Nephron progenitor cell (in vitro differentiated cells): ENCODE measurements at places on chromosomes 12 and 14.

GRCh38 chr14:33999771-34000291 is 49.0 kb upstream of the EGLN3 start:
- no peak for DNase-seq

DNA sequence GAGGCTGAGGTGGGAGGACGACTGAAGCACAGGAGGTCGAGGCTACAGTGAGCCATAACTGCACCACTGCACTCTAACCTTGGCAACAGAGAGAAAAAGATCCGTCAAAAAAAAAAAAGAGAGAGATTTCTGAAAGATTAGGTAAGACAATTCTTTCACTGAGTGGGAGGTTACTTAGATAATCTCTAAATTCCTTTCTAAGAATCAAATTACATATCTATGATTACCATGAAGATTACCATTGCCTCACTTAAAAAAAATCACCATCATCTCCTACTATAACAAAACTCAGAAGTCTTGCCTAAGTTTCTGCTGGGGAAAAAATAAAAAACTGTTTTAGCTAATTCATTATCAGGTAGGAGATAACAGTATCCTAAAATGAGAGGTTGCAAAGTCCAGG is 366.7 kb downstream of the DUSP6 start:
- no peak for DNase-seq

DNA sequence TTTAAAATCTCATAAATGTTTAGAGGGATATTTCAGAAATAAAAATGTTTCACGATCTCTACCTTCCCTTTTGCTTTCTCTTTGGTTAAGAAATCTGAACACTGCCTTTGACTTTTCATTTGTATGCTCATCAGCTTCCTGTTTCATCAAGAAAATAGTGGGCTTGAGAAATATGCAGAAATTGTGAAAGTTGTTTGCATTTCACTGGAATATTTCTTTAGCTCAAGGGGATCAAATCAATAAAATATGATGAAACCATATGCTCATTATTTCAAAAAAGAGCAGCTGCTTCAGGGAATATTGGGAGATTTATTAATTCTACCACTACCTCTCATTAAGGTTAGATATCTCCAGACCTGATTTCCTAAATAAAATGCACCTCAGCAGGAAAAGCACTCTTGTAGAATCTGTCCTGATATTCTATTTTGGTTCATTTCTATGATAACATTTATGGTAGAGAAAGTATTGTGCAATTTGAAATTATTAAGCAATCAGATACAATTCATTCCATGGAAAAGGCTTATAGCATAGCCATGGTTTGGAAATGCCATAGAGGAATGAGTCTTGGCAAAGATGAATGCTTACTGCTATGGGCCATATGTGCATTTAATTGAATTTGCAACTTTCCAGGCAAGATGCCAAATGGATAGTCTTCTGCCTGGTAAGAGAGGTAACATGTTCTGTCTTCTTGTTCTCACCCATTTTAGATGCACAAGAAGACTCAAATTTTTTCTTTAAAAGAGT is 212.6 kb upstream of the SLC16A7 start:
- no peak for DNase-seq

DNA sequence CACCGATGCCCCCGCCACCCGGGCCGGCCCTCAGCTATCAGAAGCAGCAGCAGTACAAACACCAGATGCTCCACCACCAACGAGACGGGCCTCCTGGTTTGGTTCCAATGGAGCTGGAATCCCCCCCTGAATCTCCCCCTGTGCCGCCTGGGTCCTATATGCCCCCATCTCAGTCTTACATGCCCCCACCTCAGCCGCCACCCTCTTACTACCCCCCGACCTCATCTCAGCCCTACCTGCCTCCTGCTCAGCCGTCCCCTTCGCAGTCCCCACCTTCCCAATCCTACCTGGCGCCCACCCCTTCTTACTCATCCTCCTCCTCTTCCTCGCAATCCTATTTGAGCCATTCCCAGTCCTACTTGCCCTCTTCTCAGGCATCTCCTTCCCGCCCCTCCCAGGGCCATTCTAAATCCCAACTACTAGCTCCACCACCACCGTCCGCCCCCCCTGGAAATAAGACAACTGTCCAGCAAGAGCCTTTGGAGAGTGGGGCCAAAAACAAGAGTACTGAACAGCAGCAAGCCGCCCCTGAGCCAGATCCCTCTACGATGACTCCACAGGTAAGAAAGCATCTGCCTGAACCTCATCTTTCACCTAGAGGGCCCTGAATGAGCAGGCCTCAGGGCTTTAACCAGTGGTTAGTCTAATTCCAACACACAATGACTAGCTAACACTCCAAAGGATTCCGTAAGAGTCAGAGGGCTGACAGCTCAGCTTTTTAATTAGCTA is 851 bp downstream of the YLPM1 start:
- DNase-seq, result peak; percentile 6

DNA sequence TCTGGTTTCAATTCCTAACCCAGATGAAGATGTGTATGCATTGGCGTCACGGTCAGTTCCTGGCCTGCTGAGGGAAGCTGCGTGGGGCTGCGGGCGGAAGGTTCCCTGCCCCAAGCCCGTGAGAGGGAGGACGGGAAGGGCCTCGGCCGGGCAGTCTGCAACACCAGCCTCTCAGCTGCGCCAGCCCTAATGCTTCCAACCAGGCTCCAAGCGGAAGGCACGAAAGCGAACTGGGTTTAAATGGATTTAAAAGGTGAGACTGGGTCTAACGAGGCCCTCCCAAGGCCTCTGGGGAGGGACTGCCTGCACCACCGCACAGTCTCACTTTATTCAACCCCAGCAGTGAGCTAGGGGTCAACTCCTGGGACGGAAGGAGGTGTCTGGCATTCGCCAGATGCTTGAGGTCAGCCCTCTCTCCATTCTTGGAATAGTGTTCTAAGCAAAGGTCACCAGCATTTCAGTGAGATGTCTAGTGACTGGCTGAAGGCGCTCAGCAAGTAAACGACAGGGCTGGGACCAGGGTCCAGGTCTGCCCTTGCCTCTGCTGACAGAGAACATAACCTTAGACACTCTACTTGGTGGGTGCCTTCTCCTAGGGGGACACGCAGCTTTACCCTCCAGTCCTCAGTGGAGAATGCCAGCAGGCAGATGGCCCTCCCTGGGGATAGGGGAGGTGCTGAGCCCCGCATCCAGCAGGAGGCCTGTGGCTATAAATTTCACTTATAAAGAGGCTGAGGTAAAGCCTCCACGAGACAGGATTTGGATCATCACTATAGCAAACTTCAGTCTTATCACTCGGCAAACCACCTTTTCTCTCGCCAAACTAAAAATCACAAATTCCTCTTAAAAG is 92.2 kb downstream of the PIWIL1 start:
- DNase-seq, result no peak

- DNase-seq, result no peak
These were observed 24.9 kb upstream of the TMED2 start for GRCh38 chr12:123559468-123559867.

GRCh38 chr12:59084511-59085375 is 164.4 kb upstream of the LRIG3 start:
- peak; percentile 70 for DNase-seq

DNA sequence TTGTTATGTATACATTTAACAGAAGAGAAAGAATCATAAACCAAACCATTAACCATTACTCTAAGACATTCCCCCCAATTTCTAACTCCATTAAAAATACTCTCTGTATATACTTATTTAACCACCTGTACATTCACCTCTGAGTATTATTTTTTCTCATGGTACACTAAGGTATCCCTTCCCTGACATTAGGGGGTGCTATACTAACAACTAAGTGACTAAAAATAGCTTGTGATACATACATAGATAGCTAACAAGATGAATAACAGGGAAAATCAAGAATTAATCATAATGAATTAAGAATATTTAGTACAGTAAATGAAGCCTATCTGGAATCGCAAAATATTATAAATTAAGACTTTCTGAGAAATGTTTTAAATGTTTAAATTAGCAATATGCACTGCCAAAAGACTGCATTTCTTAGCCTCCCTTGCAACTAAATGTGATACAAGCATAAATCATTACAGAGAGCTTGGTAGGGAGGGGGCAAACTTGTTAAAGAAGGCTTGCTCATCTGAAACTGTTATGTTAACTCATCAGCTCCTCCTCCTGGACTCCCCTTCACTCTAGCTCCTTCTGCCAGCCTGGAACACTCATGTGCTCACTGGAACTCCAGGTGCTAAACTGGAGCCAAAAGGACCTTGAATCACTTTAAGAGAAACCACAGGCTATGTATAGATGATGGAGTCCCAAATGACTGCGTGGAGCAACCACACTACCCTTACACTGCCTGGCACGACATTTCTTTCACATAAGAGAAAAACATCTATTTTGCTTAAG is 14.9 kb downstream of the C2CD5 start:
- no peak for DNase-seq
